ENCODE measurements at places on chromosomes 3 and 15. TPM values are rescaled to one million over a fixed set of nuclear protein-coding genes. Genes with fewer than 3 reads are reported as not detected.

DNA sequence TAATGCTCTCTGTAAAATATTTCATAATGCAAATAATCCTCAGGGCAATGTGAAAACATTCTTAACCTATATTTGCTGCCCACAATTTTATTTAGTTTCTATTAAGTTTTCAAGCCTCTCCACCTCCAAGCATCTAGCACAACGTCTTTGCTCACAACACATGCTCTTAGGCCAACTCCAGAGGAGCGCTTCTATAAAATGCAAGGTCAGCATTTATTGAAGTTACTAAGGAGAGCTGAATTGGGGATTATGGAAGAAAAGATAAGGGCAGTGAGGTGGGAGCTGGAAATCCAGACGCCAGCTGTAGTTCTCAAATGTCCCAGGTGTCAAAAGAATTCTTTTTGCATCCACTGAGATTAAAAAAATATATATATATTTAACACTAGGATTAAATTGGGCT, 996 bp downstream of the RABL3 start:
- DNase-seq: no peak
- H3K27me3 ChIP-seq: no peaks in the 10 kb centered on the region
- peaks cover 23% of the 10 kb centered on the region for H3K36me3 ChIP-seq

DNA sequence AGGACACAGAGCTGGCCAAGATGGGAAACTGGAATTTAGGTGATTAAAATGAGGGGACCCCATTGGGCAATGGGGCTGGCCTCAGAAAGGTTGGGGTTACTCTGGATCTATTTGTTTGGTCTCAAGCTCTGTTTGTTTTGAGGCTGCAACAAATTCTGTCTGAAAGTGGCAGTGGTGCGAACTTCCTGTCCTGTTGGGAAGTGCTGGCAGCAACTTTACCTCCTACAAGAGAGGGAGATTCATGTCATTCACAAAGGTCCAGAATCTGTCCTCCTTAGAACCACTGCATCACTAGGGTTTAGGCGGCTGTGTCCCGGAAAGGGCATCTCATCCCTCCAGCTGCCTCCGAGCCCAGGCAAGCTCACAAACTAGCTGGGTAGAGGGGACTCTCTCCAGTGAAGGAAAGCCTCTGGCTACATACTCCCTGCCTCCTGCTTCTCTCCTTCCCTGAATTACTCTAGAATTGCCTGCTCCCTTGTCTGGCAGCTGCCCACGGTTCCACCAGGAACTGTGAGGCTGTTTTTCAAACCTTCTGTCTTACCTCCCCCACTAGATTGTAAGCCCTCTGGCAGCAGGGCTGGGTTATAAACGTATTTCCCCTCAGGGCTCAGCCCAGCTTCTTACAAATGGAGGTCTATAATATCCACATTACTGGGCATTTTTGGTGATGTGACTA, 23.6 kb downstream of the MEGF11 start:
- H3K4me1 ChIP-seq: no peaks in the 10 kb centered on the region
- H3K36me3 ChIP-seq: no peaks in the 10 kb centered on the region
- H3K4me3 ChIP-seq: no peak overlapping the region
- peaks cover 3% of the 10 kb centered on the region for H3K27me3 ChIP-seq
- no peak overlapping the region for H3K27ac ChIP-seq
- DNase-seq: no peak

DNA sequence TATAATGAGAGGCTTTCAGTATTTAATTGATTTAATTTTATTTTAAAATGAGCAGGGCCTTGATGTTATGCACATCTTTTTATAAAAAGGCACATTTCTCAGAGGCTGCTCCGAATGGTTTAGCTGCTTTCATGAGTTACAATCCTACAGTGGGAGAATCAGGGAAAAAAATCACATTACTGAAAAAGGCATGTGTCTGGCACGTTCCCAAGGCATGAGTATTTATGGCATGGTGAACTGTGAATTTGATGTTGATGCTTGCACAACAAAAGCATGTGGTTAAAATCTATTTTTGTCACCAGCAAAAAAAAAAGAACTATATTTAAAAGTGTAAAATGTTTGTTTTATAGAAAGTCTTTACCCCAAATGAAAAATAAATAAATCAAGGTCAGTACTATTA, 485.2 kb upstream of the ROBO2 start:
- no peak overlapping the region for H3K4me3 ChIP-seq
- H3K36me3 ChIP-seq: no peaks in the 10 kb centered on the region
- H3K27ac ChIP-seq: no peak overlapping the region
- no peak for DNase-seq

DNA sequence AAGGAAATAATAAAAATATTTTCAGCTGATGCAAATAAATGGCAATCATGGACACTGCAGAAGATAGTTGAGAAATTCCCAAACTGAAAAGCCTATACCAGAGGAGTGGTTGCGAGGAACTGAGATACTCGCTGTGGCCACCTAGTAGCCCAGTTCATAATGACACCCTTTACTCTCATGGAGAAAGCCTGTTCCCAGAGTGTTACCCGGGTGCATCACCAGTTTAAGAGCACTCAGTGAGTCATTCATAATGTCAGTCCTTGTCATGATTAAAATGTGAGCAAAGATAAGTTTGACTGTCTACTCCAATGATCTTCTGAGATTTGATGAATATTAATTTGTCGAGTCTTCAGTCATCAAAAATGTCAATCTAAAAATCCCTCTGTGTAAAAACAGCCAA, 138.4 kb upstream of the LRRC3B start:
- no peak overlapping the region for H3K27ac ChIP-seq
- no peaks in the 10 kb centered on the region for H3K4me1 ChIP-seq
- no peak overlapping the region for H3K4me3 ChIP-seq

DNA sequence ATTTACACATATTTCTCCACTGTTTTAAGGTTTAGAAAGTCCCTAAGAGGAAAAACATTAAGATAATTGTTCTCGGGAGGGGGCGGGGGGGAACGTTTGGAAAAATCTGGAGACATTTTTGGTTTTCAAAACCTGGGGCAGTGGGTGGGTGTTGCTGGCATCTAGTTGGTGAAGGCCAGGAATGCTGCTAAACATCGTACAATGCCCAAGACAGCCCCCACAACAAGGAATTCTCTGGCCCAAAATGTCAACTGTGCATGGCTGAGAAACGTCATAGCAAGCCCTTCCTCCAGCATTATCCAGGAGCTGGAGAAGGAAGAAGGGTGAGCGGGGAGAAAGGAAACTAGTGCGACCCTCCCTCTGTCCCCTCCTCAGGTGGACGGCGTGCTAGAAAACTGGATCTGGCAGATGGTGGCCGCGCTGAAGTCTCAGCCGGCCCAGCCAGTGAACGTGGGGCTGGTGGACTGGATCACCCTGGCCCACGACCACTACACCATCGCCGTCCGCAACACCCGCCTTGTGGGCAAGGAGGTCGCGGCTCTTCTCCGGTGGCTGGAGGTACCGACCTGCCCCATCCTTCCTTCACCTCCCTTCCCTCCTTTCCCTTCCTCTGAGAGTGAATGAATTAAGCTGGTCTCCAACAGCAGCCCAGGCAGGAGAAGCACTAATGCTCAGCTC, 109.8 kb downstream of the LIPC start:
- peaks cover 30% of the 10 kb centered on the region for H3K4me1 ChIP-seq
- H3K27me3 ChIP-seq: no peaks in the 10 kb centered on the region
- H3K36me3 ChIP-seq: peaks cover 11% of the 10 kb centered on the region
- DNase-seq: no peak
- no peak overlapping the region for H3K27ac ChIP-seq
- H3K4me3 ChIP-seq: no peak overlapping the region

DNA sequence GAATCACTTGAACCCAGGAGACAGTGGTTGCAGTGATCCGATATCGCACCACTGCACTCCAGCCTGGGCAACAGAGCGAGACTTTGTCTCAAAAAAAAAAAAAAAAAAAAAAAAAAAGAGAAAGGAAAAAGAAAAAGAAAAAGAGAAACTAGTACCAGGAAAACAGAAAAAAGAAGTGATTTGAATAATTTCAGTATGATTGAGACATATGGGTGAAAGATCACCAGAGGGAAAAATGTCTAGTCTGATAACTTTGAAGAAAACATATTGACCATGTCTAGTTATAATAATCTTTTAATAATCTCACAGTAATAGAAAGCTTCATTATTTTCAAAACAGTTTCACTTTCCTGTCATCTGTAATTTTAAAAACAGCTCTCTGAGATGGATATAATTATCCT, 16.4 kb downstream of the TGFBR2 start:
- peaks cover 78% of the 10 kb centered on the region for H3K36me3 ChIP-seq
- peaks cover 91% of the 10 kb centered on the region for H3K4me1 ChIP-seq
- H3K27ac ChIP-seq: peak overlapping the region; percentile 65
- H3K27me3 ChIP-seq: no peaks in the 10 kb centered on the region
- H3K4me3 ChIP-seq: peak overlapping the region; percentile 58

DNA sequence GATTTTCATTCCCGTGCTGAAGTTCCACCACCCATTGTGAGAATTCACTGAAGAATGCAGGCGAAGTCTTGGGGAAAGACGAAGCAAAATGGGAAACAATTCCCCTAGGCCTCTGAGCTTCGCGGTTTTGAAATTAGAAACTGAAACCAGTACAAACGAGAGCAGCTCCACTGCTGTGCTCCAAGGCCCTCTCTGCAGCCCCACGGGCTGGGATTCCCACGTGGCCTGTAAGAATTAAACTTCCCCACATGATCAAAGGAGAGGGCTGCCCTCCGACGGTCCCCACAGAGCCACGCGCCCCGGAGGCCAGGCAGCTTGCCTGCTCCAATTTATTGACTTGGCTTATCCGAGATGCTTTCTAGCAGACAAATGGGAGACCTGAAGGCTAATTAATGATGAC, 144.0 kb downstream of the GREM1 start:
- H3K4me1 ChIP-seq: peaks cover 4% of the 10 kb centered on the region
- peaks cover 14% of the 10 kb centered on the region for H3K27me3 ChIP-seq
- H3K27ac ChIP-seq: no peak overlapping the region
- no peak for DNase-seq

GRCh38 chr3:185253645-185254410, at the start of gene EHHADH:
EHHADH (minus strand) TSS chr3:185254049; CDS start chr3:185254022, 27 bp downstream.
- peak within 1 kb of the TSS; percentile 78 for H3K4me3 ChIP-seq
- H3K27me3 ChIP-seq: no peaks in the 10 kb centered on the region
- peaks cover 10% of the 10 kb centered on the region for H3K4me1 ChIP-seq
- DNase-seq: peak; percentile 73

DNA sequence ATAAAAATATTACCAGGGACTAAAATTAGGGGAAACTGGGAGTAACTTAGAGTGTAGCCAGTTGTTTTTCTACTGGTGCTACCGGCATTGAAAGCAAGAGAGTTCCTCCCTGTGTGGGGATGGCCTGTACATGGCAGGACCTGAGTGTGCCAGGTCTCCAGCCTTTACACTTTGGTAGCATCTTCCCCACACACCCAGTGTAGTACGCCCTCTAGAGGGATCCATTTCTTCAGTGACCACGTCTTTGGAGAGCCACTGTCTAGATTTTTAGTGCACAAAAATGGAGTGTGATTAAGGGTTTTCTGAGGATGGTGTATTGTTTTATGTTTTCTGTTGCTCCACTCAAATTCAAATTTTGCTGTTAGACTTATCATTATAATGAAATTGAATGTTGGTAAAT, 507.0 kb upstream of the TPRG1 start:
- H3K27ac ChIP-seq: no peak overlapping the region

DNA sequence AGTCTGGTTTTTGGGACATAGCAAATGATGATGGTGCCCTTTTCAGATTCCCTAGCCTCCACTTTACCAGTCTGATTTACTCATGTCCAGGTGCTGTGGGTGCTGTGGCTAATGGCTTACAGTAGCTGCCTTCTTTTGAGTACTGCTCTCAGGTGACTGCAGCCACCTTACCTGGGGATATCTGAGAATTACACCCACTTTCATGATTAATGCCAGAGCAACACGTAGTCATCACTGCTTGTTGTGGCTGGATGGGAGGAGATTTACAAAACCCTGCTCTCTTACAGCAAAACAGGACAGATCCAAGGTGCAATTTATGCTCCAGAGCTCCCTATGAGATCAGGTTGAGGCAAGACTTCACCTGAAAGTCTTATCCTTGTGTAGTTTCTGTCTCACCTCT, 150.6 kb downstream of the PDCD6IP start:
- H3K27ac ChIP-seq: no peak overlapping the region
- peaks cover 4% of the 10 kb centered on the region for H3K27me3 ChIP-seq
- H3K4me1 ChIP-seq: no peaks in the 10 kb centered on the region

DNA sequence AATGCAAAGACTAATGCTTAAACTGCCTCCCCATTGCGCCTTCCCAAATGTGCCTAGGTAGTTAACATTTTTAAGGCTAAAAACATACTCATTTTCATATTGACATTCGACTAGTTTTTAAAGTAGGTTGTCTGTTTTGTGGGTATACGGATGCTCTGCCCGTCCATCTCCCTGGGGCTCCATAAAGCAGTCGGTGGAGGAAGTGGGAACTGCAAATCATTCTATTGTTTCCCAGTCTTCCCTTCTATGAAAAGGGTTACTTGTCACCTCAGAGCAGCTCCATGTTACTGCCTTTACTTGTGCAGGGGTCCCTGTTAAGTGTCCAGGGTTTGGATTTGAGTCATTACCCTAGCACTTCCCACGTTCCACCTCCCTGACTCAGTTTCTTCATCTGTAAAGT, 10.9 kb downstream of the CHCHD6 start:
- H3K36me3 ChIP-seq: no peaks in the 10 kb centered on the region
- H3K4me1 ChIP-seq: no peaks in the 10 kb centered on the region
- H3K27ac ChIP-seq: no peak overlapping the region
- H3K27me3 ChIP-seq: no peaks in the 10 kb centered on the region
- no peak for DNase-seq
- no peak overlapping the region for H3K4me3 ChIP-seq

DNA sequence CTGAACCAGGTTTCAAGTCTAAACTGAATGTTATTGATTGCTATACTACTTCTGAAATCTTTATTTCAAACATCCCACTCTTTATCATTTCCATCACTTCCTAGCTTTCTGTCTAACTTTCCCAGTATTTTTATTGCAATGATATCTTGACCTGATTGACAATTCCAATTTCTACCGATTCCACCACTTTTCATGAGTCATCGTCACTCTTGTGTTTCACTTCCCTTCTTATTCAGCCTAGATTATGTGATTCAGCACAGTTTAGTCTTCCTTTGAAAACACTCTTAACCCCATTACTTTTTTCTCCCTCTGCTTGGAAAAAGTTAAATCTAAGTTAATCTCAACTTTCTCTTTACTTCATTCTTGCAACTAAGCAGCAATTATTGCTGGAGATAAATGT, 62.6 kb downstream of the SLC7A14 start:
- no peaks in the 10 kb centered on the region for H3K27me3 ChIP-seq
- H3K27ac ChIP-seq: no peak overlapping the region
- no peak overlapping the region for H3K4me3 ChIP-seq
- H3K36me3 ChIP-seq: no peaks in the 10 kb centered on the region
- DNase-seq: no peak
- H3K4me1 ChIP-seq: no peaks in the 10 kb centered on the region

DNA sequence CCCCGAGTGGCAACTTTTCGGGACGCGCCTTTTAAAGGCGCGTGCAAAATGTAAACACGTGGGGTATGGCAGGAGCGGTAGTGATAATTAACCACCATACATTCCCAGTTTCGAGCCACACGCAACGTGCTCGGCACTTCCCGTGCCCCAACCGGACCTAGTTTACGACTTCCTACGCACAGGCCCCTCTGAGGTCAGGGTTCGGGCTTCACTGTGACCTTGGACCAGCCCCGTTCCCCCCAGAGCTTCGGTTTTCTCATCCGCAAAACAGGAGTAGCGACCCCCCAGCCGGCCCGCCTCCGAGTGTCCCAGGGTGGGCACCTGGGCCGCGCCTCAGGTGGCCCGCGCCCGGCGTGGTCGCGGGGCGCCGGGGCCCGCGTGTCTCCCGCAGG, 451 bp downstream of the CHCHD4 start:
- no peaks in the 10 kb centered on the region for H3K27me3 ChIP-seq
- peak overlapping the region; percentile 89 for H3K27ac ChIP-seq
- DNase-seq: peak; percentile 75
- H3K4me1 ChIP-seq: peaks cover 63% of the 10 kb centered on the region

- no peak overlapping the region for H3K4me3 ChIP-seq
- DNase-seq: no peak
- H3K36me3 ChIP-seq: no peaks in the 10 kb centered on the region
These were observed 841.3 kb downstream of the ROBO1 start for GRCh38 chr3:78926523-78926922.

Gene CELSR3
- total RNA-seq: 20.2 TPM

Gene TAGLN3
- total RNA-seq: not detected

Measured in activated CD8-positive, alpha-beta T cell treated with anti-CD3 and anti-CD28 coated beads, Interleukin-2, amount 10 ng/mL, durations not matched to agents 7 days and 5 days (primary cell).